A549 treated with dexamethasone at 1 μM for 4 hours (cell line): ENCODE measurements at places on chromosomes 6 and 20. TPM values are rescaled to one million over a fixed set of nuclear protein-coding genes. Genes with fewer than 3 reads are reported as not detected.

Gene SDCBP2
- 1.4 to 2.2 TPM (median 1.6 TPM) in 5 replicates for total RNA-seq

Gene TCP1
- 217 to 258 TPM (median 239 TPM) in 5 replicates for total RNA-seq

Gene MLIP
- total RNA-seq = not detected in 5 replicates

Gene CDH26
- 0.06 to 0.17 TPM (median 0.13 TPM) in 5 replicates for total RNA-seq

Gene CPXM1
- 0.04 TPM in 2 of 5 replicates, not detected in the others for total RNA-seq

Gene LY6G6D
- total RNA-seq = not detected in 5 replicates

Gene OVOL2
- 0.21 to 0.43 TPM (median 0.33 TPM) in 4 of 5 replicates, not detected in the other for total RNA-seq

Gene PPP2R5D
- 28.4 to 31.5 TPM (median 29.7 TPM) in 5 replicates for total RNA-seq

Gene C6orf89
- total RNA-seq = 16.4 to 21.0 TPM (median 19.2 TPM) in 5 replicates

Gene TGM3
- 0.05 to 0.12 TPM (median 0.07 TPM) in 3 of 5 replicates, not detected in the others for total RNA-seq

Gene ZNF133
- 11.4 to 13.5 TPM (median 11.7 TPM) in 5 replicates for total RNA-seq

Gene CCN5
- total RNA-seq = 23.1 to 34.3 TPM (median 24.5 TPM) in 5 replicates

Gene EDN3
- 2.7 to 3.5 TPM (median 3.3 TPM) in 5 replicates for total RNA-seq

Gene NRN1
- 0.61 to 0.95 TPM (median 0.75 TPM) in 5 replicates for total RNA-seq

Gene TMEM74B
- 2.4 to 3.5 TPM (median 3.1 TPM) in 5 replicates for total RNA-seq

Gene KIAA1755
- 0.13 to 0.26 TPM (median 0.18 TPM) in 5 replicates for total RNA-seq

Gene ANKRD66
- total RNA-seq = not detected in 5 replicates

Gene TMEM63B
- 10.3 to 16.8 TPM (median 16.0 TPM) in 5 replicates for total RNA-seq

Gene EEF1A2
- 123 to 185 TPM (median 159 TPM) in 5 replicates for total RNA-seq

Gene IMPG1
- total RNA-seq = not detected in 5 replicates

Gene ARHGAP18
- 4.5 to 7.5 TPM (median 5.3 TPM) in 5 replicates for total RNA-seq

Gene RFX6
- not detected in 5 replicates for total RNA-seq

Gene SRMS
- 0.11 to 0.14 TPM (median 0.13 TPM) in 4 of 5 replicates, not detected in the other for total RNA-seq

Gene SYTL3
- total RNA-seq = 1.5 to 1.8 TPM (median 1.7 TPM) in 5 replicates

Gene FBXO30
- 3.9 to 5.1 TPM (median 4.8 TPM) in 5 replicates for total RNA-seq

Gene PROKR2
- not detected in 5 replicates for total RNA-seq

Gene EYS
- total RNA-seq = 0.01 to 0.06 TPM in 2 of 5 replicates, not detected in the others

Gene L3MBTL3
- 2.3 to 3.1 TPM (median 2.9 TPM) in 5 replicates for total RNA-seq

Gene SLC35D3
- 0.04 to 0.07 TPM (median 0.06 TPM) in 5 replicates for total RNA-seq

Gene MYMX
- not detected in 5 replicates for total RNA-seq

Gene MARCKS
- total RNA-seq = 9.4 to 16.2 TPM (median 15.4 TPM) in 5 replicates
